AG08396 (cell line): ENCODE measurements at places on chromosomes 7 and 10.

GRCh38 chr10:84012831-84013458 is 126.4 kb upstream of the GHITM start:
- no peak for DNase-seq

DNA sequence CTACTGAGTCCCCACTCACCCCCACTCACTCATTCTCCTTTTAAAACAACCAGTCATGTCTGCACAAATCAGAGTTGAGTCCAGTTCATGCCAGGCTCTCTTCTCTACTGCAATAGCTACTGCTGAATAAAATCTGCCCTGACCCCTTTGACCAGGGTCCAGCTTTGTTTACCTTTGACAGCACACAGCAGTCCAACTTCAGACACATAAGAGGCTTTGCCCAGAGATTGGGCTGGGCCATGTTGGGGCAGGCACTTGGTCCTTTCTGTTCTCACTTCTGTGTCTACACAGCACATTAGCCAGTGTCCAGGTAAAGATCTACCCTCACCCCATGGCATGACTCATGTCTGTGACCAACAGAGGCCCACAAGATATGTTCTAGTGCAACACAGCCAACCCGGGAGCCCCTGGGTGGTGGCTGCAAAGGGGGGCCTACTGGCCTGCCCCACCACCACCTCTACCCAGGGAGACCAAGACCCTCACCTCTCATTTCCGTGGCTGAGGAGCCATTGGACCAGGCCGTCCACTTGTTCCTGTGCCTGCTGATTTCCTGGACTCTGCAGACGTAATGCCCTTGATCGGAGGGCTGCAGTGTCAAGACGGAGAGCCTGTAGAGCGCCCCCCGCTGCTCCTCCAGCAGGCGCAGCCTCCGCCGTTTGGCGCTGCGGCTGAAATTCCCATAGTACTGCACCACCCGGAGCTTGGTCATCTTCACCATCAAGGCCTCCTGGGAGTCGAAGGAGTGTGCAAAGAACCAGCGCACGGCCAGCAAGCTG is 8.0 kb downstream of the VSTM4 start:
- no peak for DNase-seq

GRCh38 chr10:43943818-43944360 is 295.2 kb upstream of the ZNF32 start:
- DNase-seq = no peak

DNA sequence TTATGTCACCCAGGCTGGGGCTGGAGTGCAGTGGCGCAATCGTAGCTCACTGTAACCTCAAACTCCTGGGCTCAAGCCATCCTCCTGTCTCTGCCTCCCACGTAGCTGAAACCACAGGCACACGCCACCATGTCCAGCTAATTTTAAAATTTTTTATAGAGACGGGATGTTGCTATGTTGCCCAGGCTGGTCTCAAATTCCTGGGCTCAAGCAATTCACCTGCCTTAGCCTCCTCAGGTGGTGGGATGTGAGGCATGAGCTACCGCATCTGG is 123.2 kb upstream of the PARD3 start:
- DNase-seq = no peak

DNA sequence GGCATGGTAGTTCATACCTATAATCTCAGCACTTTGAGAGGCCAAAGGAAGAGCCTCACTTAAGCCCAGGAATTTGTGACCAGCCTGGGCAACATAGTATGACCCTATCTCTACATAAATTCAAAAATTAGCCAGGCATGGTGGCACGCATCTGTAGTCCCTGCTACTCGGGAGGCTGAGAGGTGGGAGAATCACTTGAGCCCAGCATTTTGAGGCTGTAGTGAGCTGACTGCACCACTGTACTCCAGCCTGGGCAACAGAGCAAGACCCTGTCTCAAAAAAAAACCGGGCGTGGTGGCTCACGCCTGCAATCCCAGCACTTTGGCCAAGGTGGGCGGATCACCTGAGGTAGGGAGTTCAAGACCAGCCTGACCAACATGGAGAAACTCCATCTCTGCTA is 19.8 kb downstream of the PARD3 start:
- no peak for DNase-seq

DNA sequence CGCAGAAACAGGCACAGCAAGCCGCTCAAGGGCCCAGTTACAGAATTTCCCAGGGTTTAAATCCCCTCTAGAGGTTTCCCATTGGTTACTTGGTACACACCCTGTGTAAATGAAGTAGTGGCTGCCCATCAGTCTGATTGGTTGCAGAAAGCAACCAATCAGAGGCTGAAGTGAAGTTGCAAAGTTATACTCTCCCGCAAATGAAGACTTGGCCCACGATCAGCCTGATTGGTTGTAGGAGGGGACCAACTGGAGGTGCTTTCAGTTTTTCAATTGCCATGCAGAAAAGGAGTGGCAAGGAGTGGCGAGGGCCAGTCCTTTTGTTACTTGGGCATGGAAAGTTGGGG is 909.2 kb upstream of the AUTS2 start:
- DNase-seq = no peak

- DNase-seq = peak; percentile 30
These were observed 39.5 kb downstream of the CNNM1 start for GRCh38 chr10:99368646-99369045.

GRCh38 chr7:73839743-73840714 is 2.3 kb downstream of the METTL27 start:
- no peak for DNase-seq

- DNase-seq = peak; percentile 48
These were observed 114.5 kb downstream of the HIP1 start for GRCh38 chr7:75624134-75624832.

GRCh38 chr10:89690027-89690426 is 11.4 kb upstream of the KIF20B start:
- no peak for DNase-seq

DNA sequence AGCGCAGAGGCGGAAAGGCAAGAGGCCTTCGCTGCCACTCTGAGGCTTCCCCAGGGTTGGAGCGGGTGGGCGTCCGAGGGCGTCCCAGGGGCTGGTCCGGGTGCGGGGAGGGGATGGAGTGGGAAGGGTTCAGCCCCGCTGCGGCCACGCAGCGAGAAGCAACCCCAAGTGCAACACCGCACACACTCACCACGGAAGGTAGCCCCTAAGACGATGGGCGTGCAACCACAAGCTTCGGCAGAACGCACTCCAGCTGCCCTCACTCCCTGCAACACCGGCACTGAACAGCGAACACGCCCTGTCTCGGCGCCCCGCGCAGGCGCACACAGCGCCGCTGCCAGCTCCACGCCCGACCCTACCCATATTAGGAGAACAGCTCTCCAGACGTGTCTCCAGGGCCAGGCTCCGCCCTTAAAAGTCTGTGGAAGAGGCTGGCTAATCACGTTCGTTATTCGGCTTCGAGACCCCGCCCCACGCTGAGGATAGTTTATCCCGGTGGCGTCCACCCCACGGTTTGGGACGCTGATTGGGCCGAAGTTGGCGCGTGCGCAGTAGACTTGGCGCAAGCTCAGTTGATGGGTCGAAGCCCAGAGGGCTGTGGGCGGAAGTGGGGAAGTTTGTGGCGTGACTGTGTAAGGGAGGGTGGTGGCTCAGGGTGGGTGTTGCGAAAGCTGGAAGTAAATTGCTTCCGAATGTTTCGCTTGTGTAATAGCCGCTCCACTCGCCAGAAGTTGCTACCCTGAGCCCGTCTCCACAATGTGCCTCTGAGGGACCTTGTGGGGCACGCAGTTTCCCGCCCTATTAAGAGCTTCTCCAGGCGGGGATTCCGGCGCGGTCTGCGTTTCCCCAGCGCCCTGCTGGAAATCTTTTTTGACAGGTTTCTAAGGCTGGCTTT is at the start of gene RSU1:
Gene RSU1 (minus strand): TSS at position 300 of the 895 bp plus-strand sequence. CDS start 343 bp downstream, outside the sequence.
- DNase-seq = peak; percentile 98

DNA sequence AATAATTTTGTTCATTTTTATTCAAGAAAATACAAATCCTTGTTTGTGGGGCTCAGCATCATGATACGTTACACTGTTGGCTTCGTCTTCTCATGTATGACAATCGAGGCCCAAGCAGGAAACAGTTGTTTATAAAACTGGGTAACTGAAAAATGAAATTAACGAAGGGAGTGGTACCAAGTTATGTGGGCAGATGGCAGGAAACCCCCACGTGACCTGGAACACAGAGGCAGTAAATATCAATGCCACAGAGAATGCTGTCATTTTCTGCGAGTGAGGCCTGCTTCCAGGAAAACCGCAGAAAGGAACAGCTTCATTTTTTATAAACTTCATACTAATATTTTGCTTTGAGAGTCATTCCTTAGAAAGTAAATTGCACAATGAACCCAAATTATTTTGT is 201.0 kb upstream of the ADARB2 start:
- no peak for DNase-seq

DNA sequence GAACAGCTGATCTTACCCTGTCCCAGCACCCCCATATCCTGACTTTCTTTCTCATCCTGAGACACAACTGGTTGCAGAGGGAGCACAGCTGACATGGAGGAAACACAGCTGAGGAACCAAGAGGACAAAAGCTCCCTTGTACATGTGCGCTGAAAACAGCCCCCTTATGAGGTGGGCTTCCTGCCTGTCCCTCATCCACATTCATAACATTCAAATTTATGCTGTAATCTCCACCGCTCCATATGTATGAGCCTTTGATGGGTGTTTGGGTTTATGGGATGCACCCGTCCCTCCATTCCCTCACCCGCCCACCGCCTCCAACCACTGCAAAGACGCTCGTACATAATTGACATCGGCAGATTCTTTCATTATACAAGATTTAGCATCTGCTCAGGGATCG is 49.6 kb upstream of the BTRC start:
- no peak for DNase-seq

GRCh38 chr10:89206402-89207180 is 526 bp downstream of the CH25H start:
- DNase-seq = peak; percentile 16

DNA sequence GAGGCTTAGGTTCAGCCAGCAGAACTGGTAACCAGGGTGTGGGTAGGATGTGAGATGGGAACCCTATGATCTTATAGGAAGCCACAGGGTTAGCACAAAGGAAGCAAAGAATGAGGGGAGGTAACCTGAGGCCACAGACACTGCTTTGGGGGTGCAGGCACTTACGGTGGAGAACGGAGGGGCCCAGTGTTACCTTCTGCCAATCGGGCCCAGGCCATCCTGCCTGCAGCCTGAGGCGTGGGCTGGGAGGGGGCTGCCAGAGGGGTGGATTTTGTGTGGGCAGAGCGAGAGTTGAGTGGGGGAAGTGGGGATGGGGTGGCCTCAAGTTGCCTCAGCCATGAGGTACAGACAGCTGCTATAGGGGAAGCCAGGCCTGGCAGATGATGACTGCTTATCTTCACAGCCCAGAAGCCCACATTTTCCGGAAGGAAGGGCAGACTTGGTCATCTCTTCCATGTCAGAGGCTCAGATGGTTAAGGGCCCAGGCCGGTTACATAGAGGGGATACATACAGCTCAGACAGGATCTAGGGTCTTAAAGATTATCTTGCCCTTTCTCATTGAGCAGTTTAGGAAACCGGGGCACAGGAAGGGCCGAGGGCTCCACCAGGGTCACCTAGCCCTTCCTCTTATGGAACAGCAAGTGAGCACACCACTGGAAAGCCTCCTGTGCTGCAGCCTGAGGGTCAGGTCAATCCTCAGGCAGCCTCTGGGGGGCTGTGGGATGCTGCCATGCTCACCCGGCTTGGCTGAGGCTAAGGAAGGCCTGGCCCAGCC is 24.4 kb upstream of the VSIR start:
- DNase-seq = no peak

DNA sequence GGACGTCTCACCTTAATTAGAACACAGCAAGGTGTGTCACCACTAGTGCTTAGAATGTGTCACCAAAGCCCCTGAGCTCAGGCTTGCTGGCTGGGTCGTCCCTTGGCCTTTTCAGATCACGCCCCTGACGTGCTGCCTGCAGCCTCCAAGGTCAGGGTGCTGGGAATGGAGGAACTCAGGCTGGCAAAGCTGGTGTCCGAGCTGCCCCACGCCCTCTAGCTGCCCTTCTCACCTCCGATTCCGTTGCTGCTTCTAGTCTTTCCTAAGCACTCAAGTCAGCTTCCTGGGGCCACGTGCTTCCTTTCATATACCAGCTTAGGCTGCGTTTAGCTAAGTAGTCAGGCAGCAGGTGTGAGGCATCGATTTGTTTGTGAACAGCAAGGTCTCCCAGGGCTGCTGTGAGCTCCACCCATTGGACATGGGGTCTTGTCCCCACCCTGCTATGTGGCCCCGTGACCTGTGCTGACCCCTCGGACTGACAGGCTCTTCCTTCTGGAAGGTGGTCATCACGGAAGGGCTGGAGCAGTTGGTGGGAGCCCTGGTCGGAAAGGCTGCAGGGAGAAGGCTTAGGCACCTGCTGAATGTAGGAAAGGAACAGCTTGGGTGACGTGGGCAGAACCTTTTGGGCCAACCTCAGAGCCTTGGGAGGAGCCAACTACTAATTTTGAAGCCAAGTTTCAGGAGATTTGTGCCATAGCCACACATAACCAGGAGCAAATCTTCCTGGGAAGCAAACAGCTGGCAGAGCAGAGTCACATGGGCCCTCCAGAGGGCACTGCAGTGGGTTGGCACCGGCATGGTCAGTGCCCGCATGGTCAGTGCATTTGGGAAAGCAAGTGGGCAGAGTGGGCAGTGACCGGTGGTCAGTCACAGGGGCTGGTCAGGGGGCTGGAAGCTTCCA is 28.8 kb downstream of the VIPR2 start:
- DNase-seq = no peak

DNA sequence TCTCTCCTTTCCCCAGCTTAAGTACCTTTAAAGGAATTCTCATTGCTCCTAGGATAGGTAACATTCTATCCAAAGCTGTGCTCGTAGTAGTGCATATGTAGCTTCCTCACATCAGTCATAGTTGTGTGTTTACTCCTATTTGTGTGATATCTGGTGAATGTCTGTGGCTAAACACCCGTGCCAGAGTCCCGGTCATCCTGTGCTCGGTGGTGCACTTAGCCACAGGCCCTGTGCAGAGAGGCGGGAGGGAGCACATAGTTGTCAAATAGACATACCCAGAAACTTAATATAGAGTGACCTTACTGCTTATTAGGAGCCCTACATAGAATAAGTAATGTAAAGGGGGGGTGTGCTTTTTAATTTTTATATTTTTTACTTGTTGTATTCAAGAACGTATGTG is 76.6 kb downstream of the RBM33 start:
- DNase-seq = no peak

DNA sequence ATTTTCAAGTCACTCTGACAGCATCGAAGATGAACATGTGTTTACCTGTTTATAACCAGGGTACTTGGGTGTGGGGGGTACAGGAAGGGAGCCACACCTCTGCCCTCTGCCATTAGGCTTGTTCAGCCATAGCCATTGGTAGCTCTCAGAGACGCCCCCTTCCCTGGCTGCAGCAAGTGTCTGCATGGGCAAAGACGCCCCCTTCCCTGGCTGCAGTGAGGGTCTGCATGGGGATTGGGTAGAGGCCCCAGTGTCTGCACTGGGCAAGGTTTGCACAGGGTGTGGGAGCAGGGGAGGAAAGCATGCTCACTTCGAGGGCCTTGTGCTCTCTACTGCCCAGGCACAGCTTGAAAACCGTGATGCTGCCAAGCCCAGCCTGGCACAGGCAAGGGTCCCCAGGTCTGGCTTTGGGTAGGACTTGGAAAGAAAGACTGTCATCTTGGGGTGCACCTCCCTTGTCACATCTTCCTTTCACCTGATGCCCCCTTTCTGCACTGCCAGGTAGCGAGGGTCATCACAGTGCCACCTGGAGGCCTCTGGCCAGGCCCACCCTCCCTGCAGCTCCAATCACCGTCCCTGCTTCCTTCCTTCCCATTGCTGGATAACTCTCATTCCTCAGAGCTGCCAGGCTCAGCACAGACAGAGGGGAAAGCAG is 3.7 kb downstream of the TMEM225B start:
- no peak for DNase-seq

GRCh38 chr7:77897004-77897547 is 98.5 kb downstream of the PHTF2 start:
- DNase-seq = no peak

- DNase-seq = no peak
These were observed 141.1 kb downstream of the DIP2C start for GRCh38 chr10:548238-548901.

- DNase-seq = no peak
These were observed 147.0 kb downstream of the WDR37 start for GRCh38 chr10:1203216-1203615.
